ENCODE measurements at places on chromosomes 13 and 19.

DNA sequence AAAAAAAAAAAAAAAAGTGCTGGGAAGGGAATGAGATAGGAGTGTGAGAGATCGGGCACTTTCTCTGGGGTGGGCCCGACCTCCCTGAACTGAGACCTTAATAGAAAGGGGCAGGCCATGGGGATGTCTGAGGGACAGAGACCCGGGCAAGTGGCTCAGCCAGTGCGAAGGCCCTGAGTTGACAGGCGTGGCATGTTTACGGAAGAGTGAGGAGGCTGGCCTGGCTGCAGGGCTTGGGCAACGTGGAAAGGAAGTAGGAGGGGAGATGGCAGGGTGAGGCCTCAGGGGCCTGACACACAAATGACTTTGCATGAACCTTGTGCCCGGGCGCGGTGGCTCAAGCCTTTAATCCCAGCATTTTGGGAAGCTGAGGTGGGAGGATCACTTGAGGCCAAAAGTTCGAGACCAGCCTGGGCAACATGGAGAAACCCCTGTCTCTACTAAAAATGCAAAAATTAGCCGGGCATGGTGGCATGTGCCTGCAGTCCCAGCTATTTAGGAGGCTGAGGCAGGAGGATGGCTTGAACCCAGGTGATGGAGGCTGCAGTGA, 13.9 kb downstream of the FCHO1 start:
- peak; percentile 28 for DNase-seq

DNA sequence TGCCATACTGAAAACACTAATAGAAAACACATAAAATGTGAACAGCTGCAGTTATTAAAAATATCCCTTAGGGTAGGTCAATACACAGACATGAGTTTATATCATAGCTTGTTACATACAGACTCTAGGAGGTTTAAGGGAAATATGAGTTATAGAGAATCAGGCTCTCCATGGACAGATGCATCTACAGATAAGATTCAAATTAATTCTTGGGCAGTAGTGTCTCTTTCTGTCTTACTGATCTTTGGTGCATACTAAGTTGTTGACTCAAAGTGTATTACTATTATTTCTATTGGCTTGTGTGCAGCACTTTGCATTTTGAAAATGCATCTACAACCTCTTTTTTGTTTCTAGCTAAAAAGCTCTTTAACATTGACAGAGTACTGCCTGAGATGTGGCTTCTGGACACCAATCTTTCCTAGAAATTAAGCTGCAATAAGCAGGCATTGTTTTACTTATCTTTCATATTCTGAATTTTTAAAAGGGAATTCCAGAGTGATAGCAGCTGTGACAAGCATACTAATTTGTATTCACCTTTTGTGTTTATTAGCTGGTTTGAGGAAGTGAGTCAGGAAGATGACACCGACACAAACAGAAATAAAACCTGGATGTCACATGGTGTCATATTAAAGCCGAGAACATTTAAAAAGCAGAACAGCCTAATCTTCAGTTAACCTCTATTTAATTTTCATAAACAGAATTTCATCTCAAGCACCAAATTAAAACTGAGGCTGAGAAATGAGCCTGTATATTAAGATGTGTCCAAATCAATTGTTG, 399.0 kb downstream of the PCDH9 start:
- DNase-seq: no peak

GRCh38 chr19:44635581-44636438, 7.9 kb upstream of the PVR start:
- no peak for DNase-seq

GRCh38 chr13:21230516-21230915, 54.1 kb downstream of the MRPL57 start:
- no peak for DNase-seq

GRCh38 chr19:7376151-7376852, 27.6 kb downstream of the ARHGEF18 start:
- DNase-seq: no peak

DNA sequence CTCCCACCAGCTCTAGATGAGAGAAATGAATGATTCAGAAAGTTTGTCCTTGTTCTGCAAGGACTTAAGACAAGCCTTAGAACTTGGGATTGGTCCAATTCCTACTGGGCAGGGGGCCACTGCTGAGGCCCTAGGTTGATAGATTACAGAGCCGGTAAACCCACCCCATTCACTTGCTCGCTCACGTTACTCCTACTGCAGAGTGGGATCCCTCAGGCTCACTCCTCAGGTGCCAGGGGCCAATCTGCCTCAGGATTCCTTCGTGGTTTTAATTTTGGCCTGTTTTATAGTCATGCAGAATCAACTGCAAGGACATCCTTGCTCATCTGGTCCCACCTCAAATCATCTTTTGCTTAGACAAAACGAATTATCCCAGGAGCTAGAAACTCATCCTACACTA, 59.0 kb downstream of the SERP2 start:
- DNase-seq: peak; percentile 8

GRCh38 chr19:6793973-6794372, 21.5 kb downstream of the VAV1 start:
- no peak for DNase-seq
